ENCODE measurements at places on chromosomes 16 and 17.

- DNase-seq, result no peak
Observed at GRCh38 chr17:81948635-81949378, 1.8 kb upstream of the MYADML2 start.

GRCh38 chr17:44132275-44132821 lies 8.9 kb upstream of the HDAC5 start:
- no peak for DNase-seq

GRCh38 chr16:85525420-85526184 lies 87.5 kb upstream of the GSE1 start:
- no peak for DNase-seq

- DNase-seq, result no peak
Observed at GRCh38 chr16:81810894-81811538, 31.9 kb downstream of the PLCG2 start.

DNA sequence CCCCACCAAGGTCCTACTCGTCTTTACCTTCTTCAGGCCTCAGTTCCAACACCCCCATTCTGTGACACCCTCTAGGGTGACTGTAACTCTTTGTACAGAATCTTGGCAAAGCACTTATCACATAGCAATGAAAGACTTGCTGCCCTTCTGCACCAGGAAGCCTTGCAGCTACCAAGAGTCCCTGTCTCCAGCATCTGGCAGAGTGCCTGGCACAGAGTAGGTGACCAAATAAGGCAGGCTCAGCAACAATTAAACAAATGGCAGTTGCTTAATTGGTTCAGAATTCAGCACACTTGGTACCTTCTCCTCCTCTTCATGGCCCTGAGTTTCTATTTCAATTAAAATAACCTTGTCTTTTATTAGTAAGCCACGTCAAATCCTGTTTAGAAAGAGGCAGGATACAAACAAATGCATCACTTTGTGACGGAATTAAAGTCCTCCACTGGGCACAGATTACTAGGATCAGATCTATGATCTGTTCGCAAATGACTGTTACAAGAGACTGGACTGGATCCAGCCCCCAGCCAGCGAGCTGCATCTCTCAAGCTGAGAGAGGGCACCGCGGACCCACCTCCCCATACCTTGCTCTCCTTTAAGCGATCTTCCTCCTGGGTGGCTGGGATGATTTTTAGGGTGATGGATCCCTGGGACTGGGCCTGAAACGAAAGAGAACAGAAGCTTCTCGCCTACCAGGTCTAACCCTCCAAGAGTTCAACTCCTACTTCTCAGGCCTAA lies 9.4 kb downstream of the MPP3 start:
- DNase-seq, result no peak

DNA sequence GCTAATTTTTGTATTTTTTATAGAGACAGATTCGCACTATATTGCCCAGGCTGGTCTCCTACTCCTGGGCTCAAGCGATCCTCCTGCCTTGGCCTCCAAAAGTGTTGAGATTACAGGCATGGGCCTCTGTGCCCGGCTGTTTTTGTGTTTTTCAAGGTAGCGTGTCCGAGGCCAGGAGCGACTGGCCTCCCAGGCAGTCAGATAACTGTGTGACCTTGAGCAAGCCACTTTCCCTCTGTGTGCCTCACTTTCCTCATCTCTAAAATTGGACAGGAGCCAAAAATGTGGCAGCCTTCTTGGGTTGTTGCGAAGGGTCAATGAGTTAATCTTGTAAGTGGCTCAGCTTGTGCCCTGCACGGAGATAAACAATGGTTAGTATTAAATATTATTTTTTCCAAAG lies 2.4 kb downstream of the ABCC1 start:
- no peak for DNase-seq

GRCh38 chr16:20814784-20815183 lies 8.5 kb downstream of the REXO5 start:
- DNase-seq, result no peak

- DNase-seq, result no peak
Observed at GRCh38 chr16:6229186-6229585, 1103.5 kb upstream of the RBFOX1 start.

- DNase-seq, result no peak
Observed at GRCh38 chr17:14926526-14927122, 338.5 kb downstream of the PMP22 start.
